ENCODE measurements at places on chromosomes 4 and X. TPM values are rescaled to one million over a fixed set of nuclear protein-coding genes. Genes with fewer than 3 reads are reported as not detected.

SPANXC gene
- polyA plus RNA-seq = not detected

DNA sequence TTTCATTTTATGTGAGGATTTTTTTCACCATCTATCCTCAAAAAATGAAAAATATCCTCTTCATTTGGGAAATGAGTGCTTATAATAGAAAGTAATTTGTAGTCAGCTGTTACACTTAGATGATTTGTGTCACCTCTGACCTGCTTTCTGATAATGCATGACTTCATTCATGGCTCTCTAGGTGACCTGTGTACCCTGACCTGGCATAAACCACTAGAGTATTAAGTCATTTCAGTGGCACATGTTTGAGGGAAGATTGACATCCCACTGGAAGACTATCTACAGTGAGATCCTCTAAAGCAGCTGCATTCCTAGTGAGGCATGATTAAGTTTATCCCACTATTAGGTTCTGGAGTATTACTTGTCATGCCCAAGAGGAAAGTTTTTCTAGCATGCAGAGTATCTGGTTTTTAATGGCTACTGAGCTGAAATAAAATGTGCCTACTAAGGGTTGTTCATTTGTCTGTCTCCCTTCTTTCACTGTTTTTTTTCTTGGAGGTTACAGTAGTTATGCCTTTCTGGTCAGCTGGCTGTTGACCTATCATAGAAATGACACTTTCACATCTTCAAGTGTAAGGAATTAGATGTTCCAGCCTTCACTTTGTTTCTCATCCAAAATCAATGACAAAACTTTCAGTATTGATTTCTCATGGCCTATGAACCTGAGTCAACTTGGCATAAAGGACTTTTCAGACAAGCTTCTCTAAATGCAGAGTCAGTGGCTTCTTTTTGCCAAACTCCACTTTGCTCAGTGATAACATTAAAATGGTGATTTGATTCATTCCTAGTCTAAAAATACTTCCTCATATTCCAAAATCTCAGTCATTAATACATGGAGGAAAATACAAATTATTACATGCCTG, 33.1 kb downstream of the TET2 start:
- no peak for DNase-seq
- no peaks in the 10 kb centered on the region for H3K36me3 ChIP-seq
- H3K27ac ChIP-seq = no peak overlapping the region
- H3K4me3 ChIP-seq = no peak overlapping the region
- H3K27me3 ChIP-seq = no peaks in the 10 kb centered on the region

DNA sequence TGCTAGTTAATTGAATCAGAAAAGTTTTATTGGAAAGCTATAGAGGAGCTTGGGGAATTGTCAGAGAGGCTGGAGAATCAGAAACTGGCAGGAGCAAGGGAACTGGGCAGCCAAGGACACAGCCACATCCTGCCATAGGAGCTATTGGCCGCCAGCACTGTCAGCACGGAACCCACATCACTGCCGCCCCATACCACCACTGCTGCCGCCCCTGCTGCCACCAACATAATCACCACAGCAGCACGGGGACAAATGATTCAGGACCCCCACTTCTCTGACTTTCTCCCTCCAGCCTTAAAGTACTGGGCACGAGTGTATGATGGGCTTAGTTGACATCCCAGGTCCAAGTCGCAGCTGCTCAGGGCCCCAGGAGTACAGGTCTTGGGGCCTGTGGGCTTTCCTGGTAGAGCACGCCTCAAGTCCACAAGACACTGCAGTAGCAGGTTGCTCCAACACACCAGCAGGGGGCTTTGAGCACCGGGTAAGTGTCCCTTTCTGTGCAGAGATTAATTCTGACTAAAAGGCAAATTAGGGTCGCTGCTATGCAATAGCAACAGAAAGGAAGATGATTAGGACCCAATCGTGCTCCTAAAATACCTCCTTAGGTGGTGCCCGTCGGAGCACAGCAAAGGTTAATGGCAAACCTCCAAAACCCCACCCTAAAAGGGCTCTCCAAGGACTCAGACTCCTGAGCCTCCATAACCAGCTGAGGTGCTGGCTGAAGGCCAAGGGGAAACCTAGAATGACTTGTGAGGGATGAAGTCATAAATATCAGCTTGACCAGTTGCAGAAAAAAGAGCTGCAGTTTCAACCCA, 6.9 kb downstream of the PJA1 start:
- peaks cover 8% of the 10 kb centered on the region for H3K4me1 ChIP-seq
- no peak overlapping the region for H3K27ac ChIP-seq
- H3K4me3 ChIP-seq = no peak overlapping the region
- no peaks in the 10 kb centered on the region for H3K36me3 ChIP-seq
- DNase-seq = no peak

PALLD gene
- polyA plus RNA-seq = 0.97 TPM

WDFY3 gene
- polyA plus RNA-seq = not detected

- H3K27me3 ChIP-seq = no peaks in the 10 kb centered on the region
- no peaks in the 10 kb centered on the region for H3K36me3 ChIP-seq
- H3K4me3 ChIP-seq = no peak overlapping the region
These were observed 2.6 kb downstream of the SLC25A31 start for GRCh38 chr4:127732623-127733328.

DNA sequence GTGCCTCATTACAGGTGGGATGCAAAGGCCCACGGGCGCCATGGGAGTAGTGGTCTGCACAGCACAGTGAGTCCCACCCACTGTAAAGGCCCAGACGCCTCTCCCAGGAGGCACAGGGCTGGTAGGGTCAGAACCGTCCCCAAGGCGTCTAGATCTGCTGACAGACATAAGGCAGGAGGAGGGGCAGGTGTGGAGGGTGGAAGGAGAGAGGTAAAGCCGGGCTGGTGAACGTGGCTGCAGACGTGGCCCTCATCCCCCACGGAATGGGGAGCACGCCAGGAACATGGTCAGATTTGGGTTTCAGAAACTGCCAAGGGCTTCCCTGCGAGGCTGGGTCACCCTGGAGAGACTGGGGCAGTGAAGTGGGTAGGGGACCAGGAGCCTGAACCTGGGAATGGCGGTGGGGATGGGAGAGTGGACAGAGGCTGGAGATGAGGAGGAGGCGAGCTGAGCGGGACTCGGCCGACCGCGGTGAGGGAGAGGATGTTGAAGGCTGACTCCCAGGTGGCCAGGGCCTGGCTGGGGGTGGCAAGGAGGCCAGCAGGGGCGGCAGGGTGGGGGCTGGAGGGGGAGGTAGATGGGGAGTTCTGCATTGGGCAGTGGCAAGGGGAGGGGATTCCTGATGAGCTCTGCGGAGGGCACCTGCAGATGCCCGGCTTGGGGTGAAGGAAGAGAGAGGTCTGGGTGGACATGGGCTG, 184.9 kb downstream of the AFAP1 start:
- H3K4me1 ChIP-seq = peaks cover 23% of the 10 kb centered on the region
- DNase-seq = no peak

- H3K27ac ChIP-seq = peak overlapping the region; percentile 99
- peak; percentile 7 for DNase-seq
- H3K36me3 ChIP-seq = no peaks in the 10 kb centered on the region
- no peaks in the 10 kb centered on the region for H3K27me3 ChIP-seq
- peaks cover 1% of the 10 kb centered on the region for H3K4me1 ChIP-seq
These were observed 1.5 kb upstream of the DDX3X start for GRCh38 chrX:41332408-41333002.

TCEANC gene
- polyA plus RNA-seq = 10.3 TPM

SERPINA7 gene
- polyA plus RNA-seq = not detected

DNA sequence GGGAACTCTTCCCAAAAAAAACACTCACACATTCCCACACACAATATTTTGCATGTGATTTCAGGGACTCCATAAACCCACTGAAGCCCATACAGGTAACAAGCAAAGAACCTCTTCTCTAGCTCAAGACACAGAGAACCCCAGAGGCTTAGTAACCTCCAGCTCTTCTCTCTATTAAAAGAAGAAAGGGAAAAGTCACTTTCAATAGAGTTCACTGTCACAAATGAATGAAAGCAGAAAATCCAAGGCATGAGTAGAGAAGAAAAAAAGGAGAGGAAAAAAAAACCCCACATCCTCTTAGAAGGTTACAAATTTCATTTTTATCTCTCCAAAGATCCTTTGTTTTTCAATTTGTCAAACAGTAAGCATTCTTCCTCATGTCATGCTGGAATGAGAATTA, 30.7 kb upstream of the DCLK2 start:
- H3K27ac ChIP-seq = no peak overlapping the region
- H3K36me3 ChIP-seq = no peaks in the 10 kb centered on the region
- no peak for DNase-seq
- H3K4me3 ChIP-seq = no peak overlapping the region

GRCh38 chrX:112641449-112641848, 38.3 kb downstream of the LHFPL1 start:
- H3K4me3 ChIP-seq = no peak overlapping the region
- no peak for DNase-seq
- H3K36me3 ChIP-seq = no peaks in the 10 kb centered on the region
- no peak overlapping the region for H3K27ac ChIP-seq
- no peaks in the 10 kb centered on the region for H3K4me1 ChIP-seq

MMAA gene
- 7.2 TPM for polyA plus RNA-seq

DNA sequence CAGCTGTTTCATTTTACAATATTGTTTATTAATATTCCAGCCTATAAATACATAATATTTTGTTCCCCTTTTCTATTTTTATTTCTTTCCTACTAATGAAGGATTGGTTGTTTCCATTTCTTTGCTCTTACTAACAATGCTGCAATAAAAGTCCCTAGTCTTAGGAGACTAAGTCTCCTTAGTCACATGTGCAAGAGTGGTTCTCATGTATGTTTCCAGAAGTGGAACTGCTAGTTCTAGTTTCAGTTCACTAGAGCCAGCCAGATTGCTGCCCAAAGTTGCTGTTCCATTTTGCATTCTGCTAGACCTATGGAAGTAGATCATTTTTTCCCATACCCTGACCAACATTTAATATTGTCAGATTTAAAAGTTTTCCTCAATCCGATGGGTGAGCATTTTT, 44.3 kb downstream of the CNGA1 start:
- H3K27me3 ChIP-seq = no peaks in the 10 kb centered on the region
- no peaks in the 10 kb centered on the region for H3K36me3 ChIP-seq
- no peaks in the 10 kb centered on the region for H3K4me1 ChIP-seq

PTPN13 gene
- polyA plus RNA-seq = 1.3 TPM

GRCh38 chrX:106725931-106726330, 570 bp upstream of the RNF128 start:
- H3K36me3 ChIP-seq = no peaks in the 10 kb centered on the region
- H3K27ac ChIP-seq = no peak overlapping the region
- DNase-seq = no peak
- no peaks in the 10 kb centered on the region for H3K4me1 ChIP-seq
- no peak overlapping the region for H3K4me3 ChIP-seq
- peaks cover 3% of the 10 kb centered on the region for H3K27me3 ChIP-seq

DNA sequence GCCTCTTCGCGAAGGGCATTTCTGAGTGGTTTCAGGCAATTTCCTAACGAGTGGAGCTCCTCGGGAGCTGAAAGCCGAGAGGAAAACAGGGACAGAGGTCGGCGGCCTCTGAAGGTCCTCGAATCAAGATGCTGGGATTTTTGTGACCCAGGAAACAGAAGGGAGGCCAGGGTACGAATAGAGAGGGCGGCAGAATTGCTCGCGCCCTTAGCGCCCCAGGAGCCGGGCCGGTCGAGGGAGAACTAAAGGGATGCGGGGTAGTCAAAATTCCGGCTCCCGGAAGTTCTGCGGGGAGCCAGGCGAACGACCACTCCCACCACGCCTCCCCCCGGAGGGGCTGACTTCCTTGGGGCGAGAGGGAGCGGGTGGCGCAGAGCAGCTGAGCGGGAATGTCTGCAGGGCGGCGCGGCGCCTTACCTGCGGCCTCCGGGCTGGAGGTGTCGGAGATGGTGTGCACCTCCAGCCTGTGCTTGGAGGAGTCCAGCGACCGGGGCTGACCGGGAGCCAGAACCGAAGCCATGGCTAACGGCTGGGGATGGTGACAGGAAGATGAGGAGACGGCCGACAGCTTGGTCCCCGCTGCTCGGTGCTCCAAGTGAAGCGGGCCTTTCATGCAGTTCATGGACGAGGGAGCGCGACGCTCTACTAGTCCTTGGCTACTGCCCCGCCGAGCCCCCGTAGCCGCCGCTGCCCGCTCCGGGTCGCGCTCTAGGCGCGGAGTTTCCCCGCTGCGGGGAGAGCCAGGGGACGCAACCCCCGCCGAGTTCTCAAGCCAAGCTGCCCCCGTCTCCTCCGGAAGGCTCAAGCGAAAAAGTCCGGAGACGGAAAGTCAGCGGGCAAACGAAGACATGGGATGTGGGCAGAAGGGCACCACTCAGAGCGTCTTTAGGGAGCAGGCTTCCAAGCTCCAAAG, 782 bp downstream of the PITX2 start:
- DNase-seq = no peak
- H3K27ac ChIP-seq = no peak overlapping the region
- H3K36me3 ChIP-seq = no peaks in the 10 kb centered on the region
- H3K4me3 ChIP-seq = no peak overlapping the region

DNA sequence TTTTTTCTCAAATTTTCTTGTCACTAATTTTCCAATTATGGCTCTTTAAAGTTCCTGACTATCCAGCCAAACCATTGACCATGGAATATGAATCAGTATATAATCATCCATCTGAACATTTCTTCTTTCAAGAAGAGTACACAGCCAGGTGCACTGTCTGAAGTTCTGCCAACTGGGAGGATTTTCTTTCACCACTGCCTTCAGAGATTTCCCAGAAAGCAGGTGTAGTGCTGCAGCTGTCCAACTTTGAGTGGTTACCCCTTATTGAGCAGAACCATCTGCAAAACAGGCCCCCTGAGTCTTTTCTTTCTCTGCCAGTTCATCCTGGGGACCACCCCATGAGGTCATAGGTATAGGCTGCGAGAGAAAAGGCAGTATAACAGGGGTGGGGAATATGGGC, 1213.2 kb downstream of the RAPGEF2 start:
- H3K27me3 ChIP-seq = no peaks in the 10 kb centered on the region
- no peaks in the 10 kb centered on the region for H3K36me3 ChIP-seq
- H3K4me3 ChIP-seq = no peak overlapping the region
- no peak overlapping the region for H3K27ac ChIP-seq
- DNase-seq = no peak
- no peaks in the 10 kb centered on the region for H3K4me1 ChIP-seq

MTMR8 gene
- 4.7 TPM for polyA plus RNA-seq

DNA sequence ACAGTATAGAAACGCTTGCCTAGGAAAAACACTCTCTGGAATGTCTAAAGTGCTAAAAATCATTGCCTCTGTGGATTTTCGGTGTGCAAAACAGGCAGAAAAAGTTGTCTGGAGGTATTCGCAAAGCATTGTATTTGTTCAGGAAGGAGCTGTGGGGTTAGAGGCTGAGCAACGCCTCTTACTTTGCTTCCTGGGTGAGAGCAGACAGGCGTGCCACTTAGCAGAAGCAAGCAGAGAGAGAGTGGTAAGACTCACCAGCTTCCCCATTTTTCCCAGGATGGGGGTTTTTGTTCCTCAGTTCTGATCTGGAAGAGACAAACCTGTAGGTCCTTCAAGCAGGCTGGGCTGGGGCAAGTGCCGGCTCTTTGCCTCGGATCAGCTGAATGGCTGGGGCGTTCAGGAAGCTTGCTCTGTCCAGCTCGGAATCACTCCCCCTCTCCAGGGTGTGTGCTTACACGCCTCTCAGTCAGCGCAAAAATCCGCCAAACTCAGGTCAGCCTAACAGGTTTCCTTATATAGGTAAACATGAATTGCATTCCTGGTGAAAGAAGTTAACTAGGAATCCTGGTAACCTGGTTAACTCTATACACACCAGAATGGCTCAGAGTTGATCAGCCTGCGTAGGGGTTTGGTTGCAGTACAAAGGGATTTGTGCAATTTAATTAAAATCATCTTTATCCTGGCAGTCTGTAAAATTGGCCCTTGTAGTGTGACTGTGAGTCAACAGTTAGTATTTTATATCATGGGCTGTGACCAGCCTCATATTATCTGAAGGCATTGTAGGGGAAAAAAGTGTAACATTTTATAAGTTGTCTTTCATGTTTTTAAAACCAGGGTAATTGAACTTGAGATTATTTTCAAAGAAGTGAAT, 213.1 kb upstream of the MID1 start:
- no peak overlapping the region for H3K27ac ChIP-seq
- H3K27me3 ChIP-seq = no peaks in the 10 kb centered on the region
- no peaks in the 10 kb centered on the region for H3K4me1 ChIP-seq
- H3K4me3 ChIP-seq = no peak overlapping the region
- DNase-seq = no peak
